ENCODE measurements at places on chromosomes 2 and 18.

DNA sequence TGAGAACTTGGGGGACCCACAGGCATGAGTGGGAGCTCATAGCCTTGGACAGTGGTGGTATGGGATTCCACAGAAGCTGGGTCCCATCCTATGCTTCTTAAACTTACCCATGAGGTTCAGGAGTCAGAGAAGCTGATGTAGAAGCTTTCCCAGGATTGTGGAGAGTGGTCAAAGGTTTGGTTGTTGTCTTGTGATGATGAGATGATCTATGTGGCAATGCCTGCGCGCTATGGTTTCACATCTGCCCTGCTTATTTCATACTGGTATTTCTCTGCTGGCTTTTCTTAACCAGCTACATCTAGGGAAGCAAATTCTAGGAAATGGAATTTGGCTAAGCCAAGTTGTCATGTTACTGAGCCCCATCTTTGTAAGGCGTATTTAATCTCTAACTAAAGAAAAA is 168.6 kb downstream of the ZNF407 start:
- no peak for ATAC-seq

DNA sequence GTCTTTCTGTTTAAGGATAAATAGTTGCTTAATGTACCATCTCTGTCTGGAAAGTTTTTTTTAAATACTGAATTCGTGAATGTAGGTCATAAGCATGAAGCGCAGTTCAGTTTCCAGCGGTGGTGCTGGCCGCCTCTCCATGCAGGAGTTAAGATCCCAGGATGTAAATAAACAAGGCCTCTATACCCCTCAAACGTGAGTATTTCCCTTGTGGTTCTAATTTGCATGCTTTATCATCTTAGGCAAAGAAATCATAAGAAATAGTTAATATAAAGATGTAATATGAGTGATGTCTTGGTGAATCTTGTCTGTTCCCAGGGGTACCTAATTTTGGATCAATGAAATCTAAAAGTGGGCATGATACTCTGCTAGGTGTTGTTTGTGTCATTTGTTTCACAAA is 1.5 kb downstream of the NDC80 start:
- no peak for ATAC-seq

DNA sequence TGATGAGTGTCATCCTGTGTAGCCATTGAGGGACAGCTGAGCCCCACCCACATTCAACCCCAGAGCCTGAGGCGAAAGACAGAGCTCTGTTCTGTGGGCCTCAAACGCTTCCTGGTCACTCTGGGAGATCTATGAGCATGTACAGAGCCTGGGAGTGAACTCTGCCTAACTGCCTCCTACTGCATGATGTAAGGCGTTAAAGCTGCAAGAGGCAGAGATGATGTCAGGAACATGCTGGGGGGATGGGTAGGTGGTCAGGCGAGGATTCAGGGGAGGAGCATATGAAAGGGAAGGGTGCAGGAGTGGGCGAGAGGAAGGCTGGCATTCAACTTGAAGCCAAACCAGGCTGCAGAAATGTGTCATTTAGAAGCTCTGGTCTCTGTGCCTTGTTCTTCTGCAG is 181.0 kb downstream of the TFCP2L1 start:
- ATAC-seq, result no peak

DNA sequence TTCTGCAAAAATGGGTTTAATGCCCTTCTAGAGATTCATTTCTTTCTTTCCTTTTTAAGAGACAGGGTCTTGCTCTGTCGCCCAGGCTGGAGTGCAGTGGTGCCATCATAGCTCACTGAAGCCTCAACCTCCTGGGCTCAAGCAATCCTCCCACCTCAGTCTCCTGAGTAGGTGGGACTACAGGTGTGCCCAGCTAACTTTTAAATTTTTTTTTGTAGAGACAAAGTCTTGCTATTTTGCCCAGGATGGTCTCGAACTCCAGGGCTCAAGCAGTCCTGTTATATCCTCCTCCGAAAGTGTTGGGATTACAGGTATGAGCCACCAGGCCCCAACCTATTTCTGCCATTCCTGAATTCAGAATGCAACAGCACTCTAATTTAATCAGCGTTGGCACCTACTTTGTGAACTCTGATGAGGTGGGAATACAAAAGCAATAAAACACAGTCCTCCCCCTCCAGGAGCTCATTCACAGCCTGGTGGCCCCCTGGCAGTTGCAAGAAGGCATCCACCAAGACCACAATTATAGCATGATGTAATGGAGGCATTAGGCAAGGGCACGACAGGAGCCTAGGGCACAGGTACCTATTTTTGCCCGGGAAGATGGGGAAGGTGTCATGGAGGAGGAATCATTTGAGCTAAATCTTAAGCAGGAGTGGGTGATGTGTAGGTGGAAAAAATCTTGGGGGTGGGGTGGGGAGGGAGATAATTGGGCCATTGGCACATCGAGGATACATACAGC is 5.1 kb downstream of the RHOB start:
- ATAC-seq, result no peak

- no peak for ATAC-seq
Observed at GRCh38 chr2:98471402-98472131, 26.9 kb downstream of the INPP4A start.

DNA sequence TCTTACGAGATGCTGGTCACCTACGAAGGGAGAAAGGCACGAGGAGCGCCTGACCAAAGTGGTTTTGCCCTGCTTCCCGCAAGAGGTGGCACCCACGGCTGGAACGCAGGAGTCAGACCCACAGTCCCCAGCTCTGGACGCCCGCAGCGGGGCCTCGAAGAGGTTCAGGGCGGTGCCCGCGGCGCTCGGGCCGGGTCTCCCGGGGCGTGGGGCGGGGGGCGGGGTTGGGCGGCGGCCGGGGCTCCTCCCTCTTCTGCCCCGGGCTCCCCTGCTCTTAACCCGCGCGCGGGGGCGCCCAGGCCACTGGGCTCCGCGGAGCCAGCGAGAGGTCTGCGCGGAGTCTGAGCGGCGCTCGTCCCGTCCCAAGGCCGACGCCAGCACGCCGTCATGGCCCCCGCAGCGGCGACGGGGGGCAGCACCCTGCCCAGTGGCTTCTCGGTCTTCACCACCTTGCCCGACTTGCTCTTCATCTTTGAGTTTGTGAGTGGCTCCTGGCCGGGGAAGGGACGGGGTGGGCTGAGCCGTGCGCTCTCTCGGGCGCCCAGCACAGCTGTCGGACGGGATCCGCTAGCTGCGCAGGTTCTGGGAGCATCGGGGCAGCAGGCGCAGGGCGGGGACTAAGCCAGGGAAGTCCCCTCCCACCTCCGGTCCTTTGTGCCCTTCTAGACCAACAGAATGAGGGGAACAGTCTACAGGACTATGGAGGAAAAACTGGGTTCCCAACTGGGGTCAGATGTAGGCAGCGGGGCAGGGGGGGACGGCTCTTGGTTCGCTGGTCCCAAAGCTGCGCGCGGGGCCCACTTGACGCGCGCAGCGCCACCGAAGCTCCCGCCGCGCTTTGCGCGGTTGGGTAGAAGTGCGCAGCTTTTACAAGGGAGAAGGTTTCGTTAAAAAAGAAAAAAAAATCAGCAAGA is at the start of gene MAL:
MAL (plus strand) TSS at position 303 of the 914 bp plus-strand sequence; CDS start at position 388, 85 bp downstream.
- peak; percentile 76 for ATAC-seq

DNA sequence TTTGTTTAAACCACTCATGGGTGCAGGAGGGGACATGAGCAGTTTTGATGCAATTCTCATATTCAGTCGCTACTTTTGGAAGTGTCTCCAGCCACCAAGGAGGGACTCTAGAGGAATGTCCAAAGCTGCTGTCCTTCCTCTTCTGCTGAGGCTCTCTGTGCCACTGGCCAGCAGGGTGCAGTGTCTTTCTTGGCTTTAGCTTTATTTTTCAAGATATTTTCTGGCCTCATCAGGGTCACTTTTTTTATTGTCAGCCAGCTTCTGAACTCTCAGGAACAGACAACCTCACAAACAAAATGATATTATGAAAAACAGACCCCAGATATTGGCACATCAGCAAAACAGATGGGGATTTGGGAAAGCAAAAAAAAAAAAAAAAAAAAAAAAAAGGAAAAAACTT is 289.3 kb upstream of the ZSWIM2 start:
- no peak for ATAC-seq

DNA sequence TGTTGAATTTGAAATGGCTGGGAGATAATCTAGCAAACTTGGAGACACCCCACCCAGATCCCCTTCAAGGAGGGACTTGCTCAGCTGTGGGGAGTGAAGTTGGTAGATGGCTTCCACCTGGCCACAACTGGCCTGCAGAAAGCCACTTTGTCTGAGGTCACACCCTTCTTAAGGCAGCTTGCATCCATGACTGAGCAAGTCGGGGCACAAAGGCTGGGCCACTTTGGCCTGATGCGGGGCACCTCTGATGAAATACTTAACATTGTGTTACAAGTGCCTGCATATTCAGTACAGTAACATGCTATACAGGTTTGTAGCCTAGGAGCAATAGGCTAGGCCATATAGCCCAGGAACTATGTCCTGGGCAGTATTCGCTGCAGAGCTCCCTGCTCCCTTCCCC is 13.4 kb upstream of the RPL37A start:
- ATAC-seq, result no peak

DNA sequence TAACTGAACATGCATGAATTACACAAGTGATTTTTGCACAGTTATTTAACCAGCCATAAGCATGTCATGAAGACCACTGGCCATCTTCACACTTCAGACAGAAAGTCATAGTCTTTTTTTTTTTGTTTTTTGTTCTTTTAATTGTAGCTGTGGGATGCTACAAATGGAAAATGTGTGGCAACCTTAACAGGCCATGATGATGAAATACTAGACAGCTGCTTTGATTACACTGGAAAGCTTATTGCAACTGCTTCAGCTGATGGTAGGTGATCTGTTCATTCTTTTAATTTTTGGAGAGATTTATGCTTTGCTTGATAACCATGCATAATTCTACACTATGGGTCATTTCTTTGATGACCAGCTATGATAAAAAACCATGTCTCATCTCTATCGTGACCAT is 35.6 kb downstream of the DAW1 start:
- no peak for ATAC-seq

DNA sequence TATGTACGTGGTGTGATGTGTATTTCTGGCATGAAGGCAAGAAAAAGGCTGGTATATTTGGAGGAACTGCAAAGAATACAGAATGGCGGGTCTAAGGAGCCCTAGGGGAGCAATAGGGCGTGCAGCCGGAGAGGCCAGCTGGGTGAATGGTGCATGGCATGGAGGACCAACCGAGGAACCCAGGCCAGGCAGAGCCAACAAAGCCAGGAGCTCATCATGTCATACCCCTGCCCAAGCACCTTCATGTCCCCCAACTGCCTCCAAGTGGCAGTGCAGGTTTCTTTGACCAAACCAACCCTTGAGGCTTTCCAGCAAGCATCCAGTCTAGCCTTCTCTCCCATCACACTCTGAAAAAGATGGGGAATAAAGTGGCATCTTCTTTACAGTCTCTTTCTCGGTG is 8.9 kb upstream of the KCNK3 start:
- ATAC-seq, result no peak

GRCh38 chr2:173117678-173118077 is 42.0 kb downstream of the MAP3K20 start:
- ATAC-seq, result no peak

DNA sequence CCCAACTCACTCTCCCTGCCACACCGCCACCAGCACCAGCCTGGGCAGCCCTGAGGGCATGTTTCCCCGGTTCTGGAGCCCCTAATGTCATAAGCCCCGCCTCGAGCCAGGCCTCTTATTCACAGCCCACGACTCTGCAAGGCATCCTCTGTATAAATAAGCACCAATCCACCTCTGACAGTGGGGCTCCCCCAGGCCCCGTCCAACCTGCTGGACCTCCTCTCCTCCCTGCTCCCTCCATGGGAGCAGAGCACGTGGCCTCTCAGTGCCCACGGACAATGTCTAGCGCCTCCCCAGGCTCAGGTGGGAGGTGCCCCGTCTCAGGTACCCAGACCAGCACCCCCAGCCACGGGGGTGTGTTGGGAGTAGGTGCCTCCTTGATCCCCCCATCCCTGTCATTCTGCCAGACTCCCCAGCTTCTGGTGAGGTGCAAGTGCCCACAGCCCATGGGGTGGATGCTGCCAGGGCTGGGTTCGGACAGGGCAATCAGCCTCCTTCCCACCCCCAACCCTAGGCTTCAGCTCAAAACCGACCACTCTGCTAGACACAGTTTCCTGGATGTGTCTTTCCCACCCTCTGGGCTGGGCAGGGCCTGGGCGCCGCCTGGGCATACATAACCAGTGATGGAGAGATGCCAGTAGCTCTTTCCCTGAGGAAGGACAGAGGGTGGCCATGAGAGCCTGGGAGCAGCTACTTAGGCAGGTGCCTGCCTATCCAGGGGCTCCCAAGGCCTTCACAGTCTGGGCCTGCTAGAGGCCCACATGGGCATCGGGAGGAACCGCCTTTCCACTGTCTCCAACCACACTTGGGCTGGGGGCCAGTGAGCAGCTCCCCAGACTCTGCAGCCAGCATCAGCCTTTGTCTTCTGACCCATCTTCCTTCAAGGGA is 1.6 kb upstream of the ADRA2B start:
- no peak for ATAC-seq

DNA sequence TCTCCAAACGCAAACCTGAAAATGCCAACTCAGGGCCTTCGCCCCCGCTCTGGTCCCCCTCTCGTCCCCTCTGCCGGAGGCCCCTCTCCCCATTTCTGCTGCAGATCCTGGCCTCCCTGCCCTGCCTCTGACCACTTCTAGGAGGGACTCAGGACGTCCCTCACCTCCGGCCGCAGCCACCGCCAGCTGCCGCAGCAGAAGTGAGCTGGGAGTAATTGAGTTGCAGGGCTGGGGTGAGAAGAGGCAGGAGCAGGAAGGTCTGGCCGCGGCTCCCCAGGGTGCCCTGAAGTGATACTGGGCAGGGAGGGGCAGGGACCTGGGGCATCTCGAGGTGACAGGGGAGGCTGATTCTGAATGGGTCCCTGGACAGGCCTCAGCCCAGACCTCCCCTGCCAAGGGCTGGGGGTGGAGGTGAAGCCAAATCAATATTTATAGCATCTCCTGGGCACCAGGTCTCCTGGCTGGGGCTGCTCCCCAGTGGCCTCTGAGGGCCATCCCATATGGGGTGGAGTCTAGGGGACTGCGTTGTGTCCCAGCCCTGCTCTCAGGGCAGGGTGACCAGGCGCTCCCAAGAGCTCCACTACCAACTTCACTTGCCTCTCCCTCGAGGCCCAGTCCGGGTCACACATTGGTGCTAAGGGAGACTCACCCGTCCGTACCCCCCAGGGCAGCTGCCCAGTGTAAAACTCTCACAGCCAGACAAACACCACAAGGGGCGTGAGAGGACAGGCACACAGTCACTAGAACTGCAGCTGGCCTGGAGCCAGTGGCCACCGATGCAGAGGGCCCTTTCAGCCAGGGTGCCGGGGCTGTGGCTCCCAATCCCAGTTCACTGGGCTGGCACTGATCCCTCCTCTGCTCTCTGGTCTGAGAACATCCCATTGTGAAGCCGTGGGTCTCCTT is 33.0 kb downstream of the KCNIP3 start:
- no peak for ATAC-seq

GRCh38 chr2:12543076-12543977 is 173.4 kb upstream of the TRIB2 start:
- no peak for ATAC-seq

- ATAC-seq, result no peak
Observed at GRCh38 chr2:86015006-86015405, 90.7 kb downstream of the POLR1A start.

- ATAC-seq, result no peak
Observed at GRCh38 chr2:11588228-11589110, 54.6 kb downstream of the GREB1 start.

- no peak for ATAC-seq
Observed at GRCh38 chr2:109611467-109612095, 2.2 kb downstream of the SEPTIN10 start.

- no peak for ATAC-seq
Observed at GRCh38 chr2:117738991-117739839, 75.3 kb upstream of the DDX18 start.

Data from activated T-helper 17 cell treated with anti-CD3 and anti-CD28 coated beads, Interleukin-2, amount 50 U/mL, for 72 hours (primary cell).